ENCODE measurements at places on chromosomes 11 and 22.

GRCh38 chr22:24947881-24948280, 1.4 kb upstream of the LHFPL7 start:
- DNase-seq, result no peak

GRCh38 chr11:133133606-133134005, 398.7 kb downstream of the OPCML start:
- DNase-seq, result no peak

GRCh38 chr11:124667601-124668000, 5.9 kb downstream of the SIAE start:
- no peak for DNase-seq

- DNase-seq, result no peak
Observed at GRCh38 chr11:117071344-117071787, 26.9 kb downstream of the SIK3 start.

DNA sequence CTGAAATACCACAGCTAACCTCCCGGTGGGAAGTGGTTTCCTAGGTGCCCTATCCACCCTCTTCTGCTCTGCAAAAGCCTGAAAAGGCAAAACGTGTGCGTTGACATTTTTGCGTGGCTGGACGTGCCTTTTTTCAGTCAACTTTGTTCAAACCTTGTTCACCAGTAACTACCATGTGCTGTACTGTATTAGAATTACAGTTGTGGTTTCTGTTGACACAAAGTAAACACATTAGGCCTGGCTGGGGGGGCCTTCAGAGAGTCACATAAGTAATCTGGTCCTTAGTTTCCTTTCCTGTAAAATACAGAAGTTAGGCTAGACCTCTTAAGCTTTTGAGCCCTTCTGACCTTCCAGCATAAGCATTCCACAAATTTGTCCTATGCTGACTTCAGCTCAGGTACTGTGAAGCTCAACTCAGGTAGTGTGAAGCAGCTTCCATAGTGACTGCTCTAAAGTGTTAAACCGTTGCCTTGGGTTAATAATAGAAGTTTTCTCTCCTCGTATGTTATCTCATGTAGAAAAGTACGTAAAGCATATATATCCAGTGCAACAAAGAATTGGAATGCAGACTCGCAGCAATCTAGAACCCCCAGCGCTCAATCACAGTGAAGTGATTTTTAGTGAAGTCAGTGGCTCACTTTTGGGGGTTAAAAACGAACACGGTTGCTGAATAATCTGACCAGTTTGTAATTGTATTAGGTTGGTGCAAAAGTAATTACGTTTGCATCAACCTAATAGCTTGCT, 1.8 kb downstream of the EWSR1 start:
- peak; percentile 34 for DNase-seq

- DNase-seq, result no peak
Observed at GRCh38 chr11:19080579-19080993, 20.1 kb upstream of the MRGPRX2 start.

GRCh38 chr11:129131316-129131715, 60.8 kb downstream of the ARHGAP32 start:
- no peak for DNase-seq

GRCh38 chr22:50734343-50734771, 3.6 kb upstream of the ACR start:
- DNase-seq, result no peak

DNA sequence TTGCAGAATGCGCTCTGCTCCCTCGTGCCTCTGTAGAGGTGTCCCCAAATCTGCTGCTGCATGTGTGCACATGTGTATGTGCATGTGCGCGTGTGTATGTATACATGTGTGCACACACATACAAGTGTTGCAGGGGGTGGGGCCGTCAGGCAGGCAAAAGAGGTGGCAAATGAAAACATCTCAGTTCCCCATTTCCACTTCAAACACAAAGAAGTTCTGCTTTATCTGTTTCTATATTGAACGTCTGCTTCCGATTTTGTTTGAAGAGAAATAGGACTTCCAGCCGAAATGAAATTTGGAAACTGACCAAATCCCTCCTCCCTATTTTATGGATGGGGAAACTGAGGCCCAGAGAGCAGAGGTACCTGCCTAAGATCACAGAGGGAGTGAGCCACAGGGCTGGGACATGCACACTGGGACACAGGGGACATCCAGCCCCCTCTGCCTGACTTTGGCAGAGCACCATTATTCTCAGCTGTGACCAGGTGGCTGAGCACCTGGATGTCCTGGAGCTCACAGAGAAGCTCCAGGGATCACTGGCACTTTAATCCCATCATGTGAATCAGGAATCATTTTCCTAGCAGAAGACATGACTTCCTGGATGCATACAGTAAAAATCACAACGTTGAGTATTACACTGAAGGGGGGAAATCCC, 41.2 kb upstream of the ALX4 start:
- DNase-seq, result no peak

- DNase-seq, result no peak
Observed at GRCh38 chr22:38266120-38266519, 6.7 kb downstream of the TMEM184B start.

DNA sequence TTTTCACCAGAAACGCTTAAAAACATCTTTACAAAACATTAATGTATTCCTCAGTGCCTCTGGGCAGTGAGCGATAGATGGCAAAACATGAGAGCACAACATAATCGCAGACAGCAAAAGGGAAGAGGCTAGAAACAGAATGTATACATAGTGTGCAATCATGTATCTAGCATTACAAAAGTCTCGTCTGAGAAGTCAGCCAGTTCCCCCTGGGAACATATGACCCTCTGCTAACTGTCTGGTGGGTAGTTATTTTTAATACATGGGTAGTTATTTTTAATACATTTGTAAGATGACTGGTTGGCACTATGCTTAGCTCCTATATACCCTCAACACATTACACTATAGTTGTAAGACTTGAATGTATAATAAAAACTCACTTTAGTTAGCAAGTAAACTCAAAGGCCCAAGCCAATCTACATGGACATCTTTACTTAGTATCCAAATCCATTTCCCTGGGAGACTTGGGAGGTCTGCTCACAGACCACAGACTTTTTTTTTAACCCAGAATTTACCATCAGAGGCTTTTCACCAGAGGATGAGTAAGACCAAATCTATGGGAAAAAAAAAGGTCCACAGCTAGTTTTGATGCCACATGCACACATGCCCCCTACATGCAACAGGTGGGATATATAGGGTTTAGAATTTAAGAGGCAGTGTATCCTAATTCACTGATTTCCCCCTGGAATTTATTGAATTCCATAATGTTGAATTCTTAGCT, 71.7 kb downstream of the AMBRA1 start:
- DNase-seq, result no peak

DNA sequence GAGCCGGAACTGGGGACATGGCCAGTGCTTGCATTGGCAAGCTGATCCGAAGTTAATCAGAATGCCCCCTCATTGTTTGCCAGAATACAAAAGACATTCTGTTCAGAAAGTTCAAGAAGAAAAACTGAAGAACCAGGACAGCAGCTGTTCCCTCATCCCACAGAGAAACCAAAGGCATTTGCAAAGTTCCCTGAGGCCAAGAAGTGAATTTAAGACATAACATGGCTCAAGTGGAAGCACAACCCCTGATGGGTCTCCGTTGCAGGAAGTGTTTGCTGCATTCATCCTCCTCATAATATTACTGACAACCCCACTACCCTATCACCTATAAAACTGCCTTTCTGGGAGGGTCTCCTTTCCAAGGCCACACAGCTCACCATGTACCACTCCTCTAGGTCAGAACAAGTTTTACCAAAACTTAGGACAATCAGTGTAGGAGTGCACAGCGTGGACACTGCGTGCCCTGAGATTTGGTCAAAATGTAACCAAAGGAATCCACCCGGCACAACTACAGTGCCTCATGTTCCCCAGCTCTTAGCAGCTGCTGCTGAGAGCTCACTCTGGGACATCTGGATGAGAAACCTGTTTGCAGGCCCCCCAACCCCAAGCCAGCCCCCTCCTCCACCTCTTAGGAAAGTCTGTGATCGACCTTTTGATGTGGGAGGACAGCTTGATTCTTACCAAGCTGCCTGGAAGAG, 101.6 kb upstream of the AKIP1 start:
- no peak for DNase-seq

GRCh38 chr11:2839395-2839943, 46.1 kb downstream of the CDKN1C start:
- DNase-seq, result no peak

- no peak for DNase-seq
Observed at GRCh38 chr11:35458846-35459245, 39.5 kb upstream of the SLC1A2 start.

DNA sequence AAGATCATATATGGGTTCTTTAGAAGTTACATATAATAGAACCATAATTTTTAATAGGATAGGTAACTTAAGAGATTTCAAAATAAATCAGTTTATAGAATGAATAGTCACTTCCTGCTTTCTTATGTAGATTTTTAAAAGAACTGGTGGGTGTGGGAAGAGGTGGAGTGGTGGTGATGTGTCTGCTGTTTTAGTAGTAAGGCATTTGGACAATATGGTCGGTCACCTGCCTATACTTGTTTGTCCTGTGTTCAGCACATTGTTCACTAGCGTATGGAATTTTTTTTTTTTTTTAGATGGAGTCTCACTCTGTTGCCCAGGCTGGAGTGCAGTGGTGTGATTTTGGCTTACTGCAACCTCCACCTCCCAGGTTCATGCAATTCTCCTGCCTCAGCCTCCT, 39.3 kb downstream of the CCDC81 start:
- no peak for DNase-seq

DNA sequence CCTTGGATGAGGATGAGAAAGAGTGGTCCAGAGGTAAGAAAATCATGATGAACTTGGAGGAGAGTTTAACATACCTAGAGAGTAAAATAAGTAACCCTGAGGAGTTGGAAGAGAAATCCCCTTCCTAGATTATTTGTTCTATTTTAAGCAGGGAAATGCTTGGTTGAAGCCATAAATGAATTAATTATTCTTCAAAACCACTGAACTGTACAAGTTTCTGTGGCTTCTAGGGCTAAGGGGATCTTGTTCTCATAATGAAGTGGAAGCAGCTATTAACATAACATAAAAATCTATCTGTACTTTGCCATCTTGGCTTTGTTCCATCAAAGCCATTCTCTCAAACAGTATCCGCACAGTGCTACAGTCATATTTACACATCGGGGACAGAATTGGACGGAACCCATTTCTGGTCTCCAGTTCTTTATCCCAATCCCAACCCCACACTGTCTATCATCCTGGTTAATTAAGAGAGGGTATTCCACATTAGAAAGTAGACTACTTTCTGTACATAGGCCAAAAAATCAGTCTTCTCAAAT, 14.5 kb upstream of the ARHGAP42 start:
- DNase-seq, result no peak

GRCh38 chr11:8426076-8426475, 162.4 kb upstream of the LMO1 start:
- DNase-seq, result no peak

DNA sequence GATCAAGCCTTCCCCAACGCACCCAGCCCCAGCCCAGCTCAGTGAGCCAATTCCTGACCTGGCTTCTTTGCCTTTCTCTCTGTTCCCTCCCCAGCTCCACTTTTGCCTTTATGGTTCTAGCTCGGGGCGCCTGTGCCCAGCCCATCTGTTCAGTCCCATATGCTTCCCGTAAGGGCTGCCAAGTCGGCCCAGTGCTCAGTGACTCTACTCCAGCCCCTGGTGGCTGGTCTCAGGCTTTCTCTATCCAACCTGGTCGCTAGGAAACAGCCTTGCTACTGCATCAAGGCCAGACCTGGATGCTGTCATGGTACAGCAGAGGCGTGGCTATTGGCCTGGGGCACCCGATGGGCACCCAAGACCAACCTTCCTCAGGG, 178.0 kb downstream of the DSCAML1 start:
- no peak for DNase-seq

GRCh38 chr11:125429174-125429707, 66.8 kb downstream of the FEZ1 start:
- DNase-seq, result peak; percentile 74

DNA sequence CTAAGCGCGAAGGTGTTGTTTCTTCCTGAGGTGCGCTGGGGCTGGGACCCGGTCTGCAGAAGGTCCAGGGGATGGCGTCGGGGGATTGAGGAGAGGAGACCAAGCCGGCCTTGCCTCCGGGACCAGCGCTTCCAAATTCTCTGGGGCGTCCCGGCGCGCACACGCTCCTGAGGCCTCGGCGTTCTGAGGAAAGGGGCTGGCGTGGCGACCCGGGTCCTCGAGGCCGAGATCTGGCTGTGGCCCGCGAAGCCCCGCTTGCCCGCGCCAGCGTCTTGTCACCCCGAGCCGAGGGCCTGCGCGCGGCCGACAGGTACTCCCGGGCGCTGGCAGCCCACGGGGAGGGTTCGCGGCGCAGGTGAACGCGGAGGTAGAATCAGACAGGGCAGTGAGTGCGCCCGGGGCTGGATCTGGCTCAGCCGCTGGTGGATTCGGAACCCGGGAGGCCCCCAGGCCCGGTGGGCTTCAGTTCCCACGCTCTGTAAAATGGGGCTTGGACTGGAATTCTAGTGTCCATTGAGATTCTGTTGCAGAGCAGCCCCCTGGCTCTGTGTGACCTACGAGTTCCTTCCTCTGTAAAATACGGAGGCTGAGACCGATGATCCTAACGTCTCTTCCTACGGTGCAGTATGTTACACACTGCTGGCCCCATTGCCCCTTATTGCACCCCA, 14.7 kb downstream of the SSH3 start:
- DNase-seq, result no peak

GRCh38 chr11:563812-564578, 3.2 kb downstream of the RASSF7 start:
- no peak for DNase-seq

GRCh38 chr11:123430721-123431497, 840 bp downstream of the GRAMD1B start:
- peak; percentile 76 for DNase-seq

DNA sequence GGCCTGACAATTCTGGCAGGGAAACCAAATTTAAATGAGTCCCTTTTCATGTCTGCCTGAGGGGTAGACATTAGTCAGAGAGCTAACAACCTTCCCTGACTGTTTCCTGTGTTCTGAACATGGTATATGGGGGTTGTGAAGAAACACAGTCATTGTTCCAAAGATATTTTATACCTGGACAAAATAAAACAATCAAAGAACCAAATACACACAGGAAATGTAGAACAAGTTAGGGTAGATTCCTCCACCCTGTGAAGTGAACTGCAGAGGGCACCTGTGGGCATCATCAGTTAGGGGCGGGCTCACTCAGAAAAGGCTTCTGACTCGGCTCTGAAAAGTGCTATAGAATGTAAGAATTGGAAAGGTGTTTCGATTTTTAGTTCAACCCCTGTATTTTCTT, 231.9 kb upstream of the CADM1 start:
- no peak for DNase-seq

GRCh38 chr11:122100037-122100755, 15.8 kb downstream of the BLID start:
- no peak for DNase-seq

DNA sequence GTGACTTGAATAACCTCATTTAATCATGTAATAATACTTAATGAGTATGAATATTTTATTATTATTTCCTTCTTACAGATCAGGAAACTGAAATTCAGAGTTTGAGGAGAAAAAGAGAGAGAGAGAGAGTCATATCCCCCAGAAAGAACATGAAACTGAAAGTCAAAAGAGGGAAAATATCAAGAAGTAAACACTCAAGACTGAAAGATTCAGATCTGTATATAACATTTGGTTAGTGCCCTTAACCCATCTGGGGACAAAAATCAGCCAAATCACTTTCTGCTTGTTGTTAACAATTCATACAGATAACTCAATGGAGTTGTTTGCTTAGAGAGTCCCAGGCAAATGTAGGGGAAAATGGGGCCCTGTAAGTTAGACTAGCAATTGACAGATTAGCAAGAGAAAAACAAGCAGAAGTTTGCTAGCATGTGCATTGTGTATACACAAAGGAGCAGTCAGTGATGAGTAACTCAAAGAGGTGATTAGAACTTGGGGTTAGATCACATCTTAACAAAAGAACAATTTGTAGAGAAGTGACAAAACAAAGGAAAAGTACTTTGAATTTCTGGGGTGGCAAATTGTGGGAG, 25.9 kb upstream of the MMP13 start:
- no peak for DNase-seq

All from stimulated activated CD8-positive, alpha-beta memory T cell treated with anti-CD3 and anti-CD28 coated beads, Interleukin-4, amount 100 ng/mL, for 48 hours (primary cell).